ENCODE measurements at places on chromosomes 4 and X. TPM values are rescaled to one million over a fixed set of nuclear protein-coding genes. Genes with fewer than 3 reads are reported as not detected.

DNA sequence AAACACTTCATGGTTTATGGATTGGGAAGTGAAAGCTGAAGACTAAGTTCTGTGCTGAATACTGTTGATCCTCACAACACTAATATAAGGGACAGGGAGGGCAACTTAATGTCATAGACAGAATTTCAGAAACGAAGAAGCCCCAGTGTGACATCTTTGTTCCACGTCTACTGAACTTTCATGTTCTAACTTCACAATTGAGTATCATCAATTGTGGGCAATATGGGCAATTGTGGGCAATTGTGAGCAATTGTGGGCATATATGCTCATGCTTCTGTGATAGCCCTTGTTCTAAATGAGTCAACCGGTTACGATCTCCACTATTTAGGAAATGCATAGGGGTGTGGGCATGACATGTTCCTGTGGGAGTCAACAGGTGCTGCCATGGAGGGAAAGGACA, 33.7 kb downstream of the CYBB start:
- no peaks in the 10 kb centered on the region for H3K4me1 ChIP-seq
- H3K4me3 ChIP-seq = no peak overlapping the region
- no peaks in the 10 kb centered on the region for H3K27me3 ChIP-seq
- DNase-seq = no peak
- H3K27ac ChIP-seq = no peak overlapping the region

DNA sequence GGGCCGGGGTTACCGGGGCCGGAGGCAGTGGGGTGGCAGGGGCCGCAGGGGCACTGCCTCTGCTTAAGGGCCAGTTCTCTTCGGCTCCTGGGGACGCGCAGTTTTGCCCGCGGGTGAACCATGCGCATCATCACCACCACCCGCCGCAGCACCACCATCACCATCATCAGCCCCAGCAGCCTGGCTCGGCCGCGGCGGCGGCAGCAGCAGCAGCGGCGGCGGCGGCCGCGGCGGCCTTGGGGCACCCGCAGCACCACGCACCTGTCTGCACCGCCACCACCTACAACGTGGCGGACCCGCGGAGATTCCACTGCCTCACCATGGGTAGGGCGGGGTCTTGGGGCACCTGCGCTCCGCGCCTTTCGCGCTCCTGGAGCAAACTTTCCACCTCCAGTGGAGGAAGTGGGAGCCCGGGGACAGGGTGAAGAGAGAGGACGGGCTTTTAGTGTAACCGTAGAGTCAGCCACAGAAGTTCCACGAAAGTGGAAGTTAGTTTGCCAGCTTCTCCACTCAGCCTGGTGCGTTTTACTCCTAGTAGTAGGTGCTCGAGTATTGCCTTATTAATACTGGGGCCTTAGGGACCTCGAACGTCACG, 729 bp downstream of the GSX2 start:
- H3K4me3 ChIP-seq = peak overlapping the region; percentile 45
- H3K4me1 ChIP-seq = peaks cover 40% of the 10 kb centered on the region
- peak; percentile 13 for DNase-seq
- H3K27me3 ChIP-seq = peaks cover 100% of the 10 kb centered on the region
- H3K27ac ChIP-seq = no peak overlapping the region

CXCL9 gene
- total RNA-seq = 1.2 TPM

PASD1 gene
- not detected for total RNA-seq

- H3K36me3 ChIP-seq = no peaks in the 10 kb centered on the region
- H3K4me1 ChIP-seq = no peaks in the 10 kb centered on the region
- no peak overlapping the region for H3K27ac ChIP-seq
- no peak for DNase-seq
- H3K27me3 ChIP-seq = no peaks in the 10 kb centered on the region
These were observed 131.9 kb upstream of the USP9X start for GRCh38 chrX:40953369-40953768.

GRCh38 chrX:40773809-40774208, 38.5 kb upstream of the MED14 start:
- H3K27me3 ChIP-seq = no peaks in the 10 kb centered on the region
- no peak overlapping the region for H3K4me3 ChIP-seq
- DNase-seq = no peak
- H3K4me1 ChIP-seq = no peaks in the 10 kb centered on the region
- no peaks in the 10 kb centered on the region for H3K36me3 ChIP-seq

PAGE2B gene
- total RNA-seq = not detected

STIM2 gene
- 8.1 TPM for total RNA-seq

GAGE2A gene
- not detected for total RNA-seq

DNA sequence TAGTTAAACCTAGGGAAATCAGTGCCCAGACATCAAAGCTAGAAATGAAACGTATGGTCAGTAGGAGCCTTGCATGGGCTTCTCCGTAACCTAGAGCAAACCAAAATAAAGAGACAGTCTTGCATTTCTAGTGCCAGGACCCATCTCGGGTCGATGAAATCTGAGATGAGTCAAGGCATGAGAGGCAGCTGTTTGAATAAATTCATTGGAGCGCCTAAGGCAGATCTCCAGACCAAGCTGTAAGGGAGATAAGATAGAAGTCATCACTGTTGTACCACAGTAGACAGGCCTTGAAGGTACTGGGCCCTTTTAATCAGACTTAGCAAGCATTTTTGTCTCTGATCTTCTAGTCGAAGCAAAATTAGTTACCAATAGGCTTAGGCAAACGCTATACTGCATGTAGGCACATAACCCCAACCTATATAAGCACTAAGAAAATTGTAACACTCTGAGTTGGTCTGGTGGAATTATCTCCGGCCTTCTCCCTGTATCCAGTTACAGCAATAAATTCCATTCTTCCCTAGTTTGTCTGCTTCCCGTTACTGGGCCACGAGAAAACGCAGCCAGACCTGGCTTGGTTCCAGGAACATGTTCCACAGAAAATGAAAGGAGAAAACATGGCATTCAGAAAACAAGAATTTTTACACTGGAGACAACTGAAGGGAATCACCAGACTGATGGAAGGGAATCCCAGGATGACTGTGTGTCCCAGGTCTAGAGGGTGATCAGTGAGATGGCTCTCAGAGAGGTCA, 21.1 kb upstream of the PAPSS1 start:
- no peak overlapping the region for H3K4me3 ChIP-seq
- H3K27me3 ChIP-seq = no peaks in the 10 kb centered on the region
- peaks cover 28% of the 10 kb centered on the region for H3K4me1 ChIP-seq
- peak; percentile 57 for DNase-seq
- peak overlapping the region; percentile 63 for H3K27ac ChIP-seq

TACC3 gene
- 2.5 TPM for total RNA-seq

GRCh38 chr4:43380093-43380492, 487.6 kb downstream of the GRXCR1 start:
- no peak overlapping the region for H3K4me3 ChIP-seq
- H3K27me3 ChIP-seq = no peaks in the 10 kb centered on the region
- H3K27ac ChIP-seq = no peak overlapping the region
- DNase-seq = no peak

- DNase-seq = peak; percentile 9
- no peaks in the 10 kb centered on the region for H3K27me3 ChIP-seq
- no peak overlapping the region for H3K4me3 ChIP-seq
- H3K4me1 ChIP-seq = no peaks in the 10 kb centered on the region
These were observed 37.9 kb downstream of the SGMS2 start for GRCh38 chr4:107862658-107863057.

- no peaks in the 10 kb centered on the region for H3K4me1 ChIP-seq
- H3K27me3 ChIP-seq = no peaks in the 10 kb centered on the region
- H3K4me3 ChIP-seq = no peak overlapping the region
These were observed 26.7 kb upstream of the TBC1D19 start for GRCh38 chr4:26557164-26557563.

DCAF4L1 gene
- total RNA-seq = 0.23 TPM

GRCh38 chr4:174214101-174214878, 69.2 kb downstream of the FBXO8 start:
- peak overlapping the region; percentile 53 for H3K4me3 ChIP-seq
- H3K36me3 ChIP-seq = no peaks in the 10 kb centered on the region
- no peaks in the 10 kb centered on the region for H3K27me3 ChIP-seq
- DNase-seq = peak; percentile 27

FGF5 gene
- 0.57 TPM for total RNA-seq

- H3K27ac ChIP-seq = no peak overlapping the region
- H3K27me3 ChIP-seq = no peaks in the 10 kb centered on the region
- peaks cover 58% of the 10 kb centered on the region for H3K4me1 ChIP-seq
- no peaks in the 10 kb centered on the region for H3K36me3 ChIP-seq
- DNase-seq = no peak
These were observed 3.8 kb downstream of the TBC1D14 start for GRCh38 chr4:6913350-6913905.

DNA sequence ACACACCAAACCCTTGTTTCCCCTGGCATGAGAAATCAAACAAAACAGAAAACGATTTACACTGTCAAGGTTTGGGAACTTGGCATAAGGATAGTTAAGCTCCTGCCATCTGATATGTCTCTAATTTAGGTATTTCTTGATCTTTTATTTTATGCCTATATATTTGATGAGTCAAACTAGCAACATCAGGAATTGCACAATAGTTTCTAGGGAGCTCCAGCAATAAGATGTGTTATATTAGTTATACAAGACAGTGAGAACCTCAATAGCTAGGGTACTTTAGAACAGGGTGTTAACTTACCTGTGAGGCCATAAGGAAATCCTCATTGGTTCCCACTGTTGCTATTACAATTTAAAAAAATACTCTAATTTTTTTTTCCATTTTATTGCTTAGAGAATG, 474.2 kb downstream of the GBA3 start:
- no peaks in the 10 kb centered on the region for H3K36me3 ChIP-seq
- H3K4me1 ChIP-seq = peaks cover 6% of the 10 kb centered on the region
- no peaks in the 10 kb centered on the region for H3K27me3 ChIP-seq
- no peak for DNase-seq

DNA sequence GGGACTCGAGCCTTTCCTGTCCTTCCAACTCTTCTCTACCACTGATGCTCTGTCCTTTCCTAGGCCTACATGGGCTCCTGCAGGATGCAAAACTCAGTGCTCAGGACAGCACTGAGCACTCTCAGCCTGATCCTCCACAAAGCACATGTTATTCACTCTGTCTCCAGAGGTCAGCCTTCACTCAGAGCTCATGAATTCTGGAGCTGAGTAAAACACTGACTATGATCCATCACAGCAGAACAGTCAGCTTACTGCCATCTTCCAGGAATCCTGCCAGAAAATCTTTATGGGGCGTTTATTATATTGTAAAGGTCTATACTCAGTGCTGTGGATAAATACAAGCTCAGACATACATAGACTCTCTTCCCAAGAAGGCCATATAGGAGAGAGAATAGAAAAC, 121.5 kb upstream of the CPEB2 start:
- H3K27ac ChIP-seq = no peak overlapping the region
- no peaks in the 10 kb centered on the region for H3K27me3 ChIP-seq
- peaks cover 7% of the 10 kb centered on the region for H3K4me1 ChIP-seq
- DNase-seq = no peak
- H3K36me3 ChIP-seq = no peaks in the 10 kb centered on the region
- no peak overlapping the region for H3K4me3 ChIP-seq

DNA sequence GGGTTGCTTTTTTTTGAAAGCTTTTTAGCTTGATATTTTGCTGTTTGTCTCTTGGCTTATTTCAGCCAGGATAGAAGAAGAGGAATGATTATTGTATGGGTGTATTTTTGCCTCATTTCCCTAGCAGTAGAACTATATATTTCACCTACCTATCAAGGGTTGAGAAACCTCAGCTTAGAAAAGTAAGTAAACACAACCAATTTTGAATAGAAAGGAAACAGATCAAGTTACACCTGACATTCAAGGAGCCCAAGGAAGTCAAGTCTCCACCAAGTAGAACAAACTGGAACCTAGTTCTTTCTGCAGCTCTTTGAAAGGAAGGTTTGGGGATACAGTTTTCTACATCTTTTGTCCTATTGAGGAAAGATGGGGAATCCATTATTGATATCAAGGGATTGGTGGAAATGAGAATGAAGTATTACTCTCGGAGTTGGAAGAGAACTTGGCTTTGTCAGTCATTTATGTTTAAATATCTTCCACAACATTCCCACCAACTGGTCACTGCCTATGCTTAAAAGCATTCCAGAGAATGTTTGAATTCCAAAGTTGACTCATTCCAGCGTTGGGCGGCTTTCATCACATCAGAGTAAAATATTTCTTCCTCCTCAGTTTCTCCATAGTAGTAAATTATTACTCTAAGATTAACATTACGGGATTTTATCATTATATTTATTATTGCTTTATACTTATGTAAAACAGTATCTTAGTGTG, 207.8 kb upstream of the CNKSR2 start:
- no peaks in the 10 kb centered on the region for H3K36me3 ChIP-seq
- no peaks in the 10 kb centered on the region for H3K4me1 ChIP-seq
- H3K27ac ChIP-seq = no peak overlapping the region
- H3K27me3 ChIP-seq = no peaks in the 10 kb centered on the region
- H3K4me3 ChIP-seq = no peak overlapping the region

PRR32 gene
- 0.24 TPM for total RNA-seq

DNA sequence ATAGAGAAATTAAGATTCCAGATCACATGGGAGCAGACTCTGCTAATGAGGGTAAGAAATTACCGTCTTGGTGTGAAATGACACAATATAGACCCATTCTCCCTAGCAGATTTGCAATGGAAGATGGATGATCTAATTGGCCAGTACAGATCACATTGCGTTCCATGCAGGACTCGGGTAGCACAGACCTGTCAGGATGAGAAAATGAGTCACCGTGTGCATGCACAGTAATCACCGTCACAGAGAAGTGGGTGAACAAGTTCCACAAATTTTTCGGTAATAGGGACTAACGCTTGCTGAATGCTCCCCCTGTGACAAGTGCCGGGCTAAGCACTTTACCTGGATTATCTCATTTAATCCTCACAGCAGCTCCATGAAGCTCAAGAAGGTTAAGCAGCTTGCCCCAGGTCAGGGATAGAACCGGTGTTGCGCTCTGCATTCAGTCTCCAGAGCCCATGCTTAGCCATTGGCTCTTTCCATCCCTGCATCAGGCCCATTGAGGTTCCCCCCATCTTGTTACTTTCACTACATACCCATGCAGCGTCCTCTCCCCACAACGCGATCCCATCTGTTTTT, 375.6 kb downstream of the FBXW7 start:
- peaks cover 15% of the 10 kb centered on the region for H3K4me1 ChIP-seq
- no peak overlapping the region for H3K27ac ChIP-seq
- no peaks in the 10 kb centered on the region for H3K36me3 ChIP-seq
- H3K4me3 ChIP-seq = no peak overlapping the region
- H3K27me3 ChIP-seq = no peaks in the 10 kb centered on the region

SLC49A3 gene
- total RNA-seq = 12.5 TPM

DNA sequence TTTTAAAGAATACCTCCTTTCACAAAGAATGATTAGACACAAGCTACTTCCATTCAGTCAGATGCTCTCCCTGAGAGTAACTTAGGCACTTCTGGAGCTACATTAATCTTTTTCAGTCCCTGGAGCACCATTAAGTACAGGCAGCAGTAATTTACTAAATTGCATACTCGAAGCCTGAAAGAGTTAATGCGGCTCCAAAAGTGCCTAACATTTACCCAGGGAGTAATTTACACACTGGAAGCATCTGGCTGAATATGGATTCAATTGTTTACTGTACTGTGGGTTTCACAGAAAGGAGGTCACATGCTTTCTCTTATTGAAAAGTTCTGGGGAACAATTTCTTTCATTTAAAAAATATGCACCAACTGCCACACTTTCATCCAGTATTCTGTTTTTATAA, 260.8 kb upstream of the TENM3 start:
- no peak overlapping the region for H3K4me3 ChIP-seq
- no peak for DNase-seq
- H3K36me3 ChIP-seq = no peaks in the 10 kb centered on the region
- H3K27me3 ChIP-seq = no peaks in the 10 kb centered on the region
- no peaks in the 10 kb centered on the region for H3K4me1 ChIP-seq
- H3K27ac ChIP-seq = no peak overlapping the region

GRCh38 chr4:134540588-134540987, 339.0 kb upstream of the PABPC4L start:
- H3K4me3 ChIP-seq = no peak overlapping the region
- no peaks in the 10 kb centered on the region for H3K36me3 ChIP-seq
- H3K27ac ChIP-seq = no peak overlapping the region
- DNase-seq = no peak

ATP7A gene
- 7.6 TPM for total RNA-seq

PTTG2 gene
- 0.91 TPM for total RNA-seq

Measured in heart right ventricle (tissue), 16 donors.